ENCODE measurements at places on chromosomes 3 and 15.

DNA sequence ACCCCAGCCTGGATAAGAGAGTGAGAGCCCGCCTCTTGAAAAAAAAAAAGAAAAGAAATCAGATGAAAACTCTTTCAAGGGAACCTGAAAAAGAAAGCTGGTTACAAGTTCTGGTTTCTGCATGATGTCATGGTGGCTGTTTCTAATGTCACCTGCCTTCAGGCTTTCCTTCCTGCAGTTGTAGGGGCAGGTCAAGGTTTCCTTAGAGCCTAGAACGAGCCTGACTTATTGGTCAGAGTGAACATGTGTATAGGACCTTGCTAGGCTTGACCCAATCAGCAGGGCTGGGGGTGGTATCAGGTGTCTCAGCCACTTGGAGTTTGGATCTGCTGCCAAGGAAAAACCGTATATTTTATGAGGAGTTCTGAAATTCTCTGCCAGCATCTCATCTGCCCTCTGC is 3.8 kb downstream of the IVD start:
- no peak for DNase-seq

DNA sequence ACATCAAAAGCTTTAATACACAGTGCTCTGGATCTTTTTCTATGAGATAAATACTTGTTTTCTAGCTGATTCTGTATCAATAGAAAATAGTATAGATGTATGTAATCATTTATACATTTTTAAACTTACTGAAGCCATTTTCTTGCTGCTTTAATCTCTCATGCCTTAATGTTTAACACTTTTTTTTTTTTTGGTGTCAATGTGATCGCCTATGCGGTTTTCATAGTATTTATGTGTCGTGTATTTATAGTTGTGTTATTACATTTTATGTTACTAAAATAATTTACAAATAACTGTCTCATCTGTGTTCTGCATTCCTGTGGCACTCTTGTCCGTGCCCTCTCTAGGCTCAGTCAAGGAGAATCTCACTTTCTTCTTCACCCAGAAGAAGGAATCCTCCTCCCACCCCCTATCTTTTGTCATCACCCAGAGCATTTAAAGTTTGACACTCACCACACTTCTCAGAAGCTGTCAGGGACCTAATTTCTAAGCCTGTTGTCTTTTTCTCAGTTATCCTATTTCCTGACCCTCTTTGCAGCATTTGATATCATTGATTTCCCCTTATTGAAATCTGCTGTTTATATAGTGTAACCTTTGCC is 21.4 kb upstream of the GPR171 start:
- DNase-seq = no peak

- no peak for DNase-seq
These were observed 33.8 kb upstream of the FAH start for GRCh38 chr15:80118956-80119355.

DNA sequence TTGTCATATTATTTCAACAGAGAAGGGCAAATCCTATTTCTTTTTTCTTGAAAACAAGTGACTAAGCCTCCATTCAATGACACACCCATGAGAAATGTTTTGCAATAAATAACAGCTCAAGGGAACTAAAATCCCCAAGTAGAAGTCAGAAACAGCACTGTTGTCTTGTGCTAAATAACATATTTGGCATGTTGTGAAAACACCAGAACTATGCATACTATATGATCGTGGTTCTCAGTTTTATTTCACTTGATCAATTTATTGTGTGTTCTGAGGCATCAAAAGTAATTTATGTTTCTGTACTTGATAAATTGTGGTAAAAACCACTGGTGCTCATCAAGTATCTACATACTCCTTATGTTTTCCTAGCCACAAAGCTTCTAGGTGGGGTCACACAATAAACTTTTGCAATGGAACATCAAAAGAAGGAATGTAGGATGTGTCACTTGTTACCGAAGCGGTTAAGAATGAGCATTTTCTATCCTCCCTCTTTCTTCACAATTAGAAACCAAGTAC is 691.7 kb upstream of the CBLB start:
- peak; percentile 71 for DNase-seq

DNA sequence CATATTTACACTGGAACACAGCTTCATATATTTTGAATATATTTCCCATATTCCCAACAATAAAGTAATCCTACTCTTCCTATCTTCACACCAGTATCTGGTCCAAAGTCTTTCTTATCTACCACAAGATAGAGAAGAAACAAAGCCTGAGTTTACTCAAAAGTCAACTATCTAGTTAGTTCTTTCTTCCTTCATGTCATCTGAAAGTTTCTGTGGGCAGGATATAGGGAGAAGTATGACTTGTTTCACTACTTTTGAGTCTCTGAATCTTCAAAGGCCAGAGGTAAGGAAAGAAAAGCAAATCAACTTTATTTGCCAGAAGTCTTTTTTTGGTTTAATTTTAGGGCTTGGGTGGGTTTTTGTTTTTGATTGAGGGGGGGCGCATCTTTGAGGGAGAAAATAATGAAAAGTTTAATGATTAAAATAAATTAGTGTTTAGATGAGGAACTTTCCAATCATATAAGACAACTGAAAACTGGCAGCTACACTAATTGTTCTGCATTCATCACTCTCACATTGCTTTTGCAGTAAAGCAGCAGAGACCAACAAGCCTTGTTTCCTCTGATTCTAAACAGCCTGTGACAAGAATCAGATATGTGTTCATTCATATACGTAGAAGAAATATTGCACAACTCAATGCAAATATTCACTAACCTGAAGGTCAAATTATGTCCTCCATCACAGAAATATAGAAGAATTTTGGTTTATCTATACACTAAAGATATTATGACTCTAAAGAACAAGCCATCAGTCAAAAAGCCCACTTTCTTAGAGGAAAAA is 421.4 kb downstream of the SHQ1 start:
- no peak for DNase-seq

DNA sequence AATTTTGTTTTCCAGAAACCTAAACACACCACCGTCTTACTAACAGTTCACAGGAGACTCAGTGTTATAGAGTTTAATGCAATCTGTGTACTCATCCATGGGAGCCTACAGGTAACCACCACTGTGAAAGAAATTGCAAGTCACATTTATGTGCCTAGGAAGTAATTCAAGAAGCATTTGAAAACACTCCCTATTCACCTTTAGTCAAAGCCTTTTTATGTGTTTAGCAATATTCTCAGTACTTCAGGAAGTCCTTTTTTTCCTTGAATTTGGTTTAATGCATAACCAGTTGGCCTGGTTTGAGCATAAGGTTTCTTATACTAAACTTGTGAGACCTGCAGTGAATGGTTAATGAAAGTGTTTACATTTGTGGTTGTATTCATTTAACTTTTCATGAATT is 346.1 kb downstream of the CHST2 start:
- DNase-seq = no peak

DNA sequence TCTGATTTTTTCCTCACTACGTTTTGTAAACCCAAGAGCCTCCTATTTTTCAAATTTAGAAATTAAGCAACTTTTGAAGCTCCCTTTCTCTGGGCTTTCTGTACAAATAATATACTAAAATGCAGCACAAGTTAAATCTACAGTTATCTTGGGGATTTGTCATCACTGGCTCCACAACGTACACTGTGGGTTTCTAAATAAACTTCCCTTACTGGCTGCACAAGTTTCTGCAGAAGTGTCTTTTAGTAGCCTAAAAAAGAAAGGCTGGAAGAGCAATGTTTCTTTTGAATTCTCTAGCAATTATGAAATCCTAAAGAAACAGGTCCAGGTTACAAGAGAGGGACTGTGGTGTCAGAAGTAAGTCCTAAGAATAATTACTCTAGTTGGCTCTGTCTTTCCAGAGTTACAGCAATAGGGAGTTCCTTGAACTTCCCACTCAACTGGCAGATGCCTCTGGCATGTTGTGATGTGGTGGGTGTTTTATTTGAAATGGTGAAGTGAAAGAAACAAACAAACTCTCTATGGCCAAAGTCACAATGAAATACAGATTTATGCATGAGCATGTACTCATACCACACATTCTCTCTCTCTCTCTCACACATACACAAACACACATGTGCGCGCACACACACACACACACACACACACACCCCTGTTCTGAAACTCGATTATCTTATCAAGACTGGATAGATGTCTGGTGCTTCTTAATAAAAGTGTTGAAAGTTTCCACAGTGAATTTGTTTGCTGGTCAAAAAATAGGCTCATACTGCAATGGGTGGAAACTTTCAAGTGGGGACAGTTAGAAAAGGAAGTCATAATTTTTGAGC is 198.2 kb downstream of the SSR3 start:
- DNase-seq = no peak
